NCI-H1436 (cell line): ENCODE measurements at places on chromosomes 4 and X.

GRCh38 chrX:120251471-120252011, 929 bp downstream of the ZBTB33 start:
- DNase-seq = no peak

DNA sequence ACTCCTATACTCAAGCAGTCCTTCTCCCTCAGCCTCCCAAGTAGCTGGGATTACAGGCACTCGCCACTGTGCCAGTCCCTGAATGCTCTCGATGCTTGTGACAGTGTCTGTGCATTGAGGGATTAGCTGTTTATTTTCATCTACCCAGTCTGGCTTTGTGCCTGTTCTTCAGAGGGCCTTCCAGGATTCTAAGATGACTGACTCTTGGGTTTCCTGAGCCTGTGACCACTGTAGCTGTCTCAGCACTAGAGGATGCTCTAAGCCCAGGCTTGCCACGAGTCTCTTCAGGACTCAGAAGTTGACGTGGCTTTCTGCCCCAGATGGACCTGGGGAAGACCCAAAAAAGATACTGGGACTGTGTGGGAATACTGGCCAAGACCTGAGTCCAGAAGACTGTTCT, 201.4 kb downstream of the ARHGAP10 start:
- no peak for DNase-seq

DNA sequence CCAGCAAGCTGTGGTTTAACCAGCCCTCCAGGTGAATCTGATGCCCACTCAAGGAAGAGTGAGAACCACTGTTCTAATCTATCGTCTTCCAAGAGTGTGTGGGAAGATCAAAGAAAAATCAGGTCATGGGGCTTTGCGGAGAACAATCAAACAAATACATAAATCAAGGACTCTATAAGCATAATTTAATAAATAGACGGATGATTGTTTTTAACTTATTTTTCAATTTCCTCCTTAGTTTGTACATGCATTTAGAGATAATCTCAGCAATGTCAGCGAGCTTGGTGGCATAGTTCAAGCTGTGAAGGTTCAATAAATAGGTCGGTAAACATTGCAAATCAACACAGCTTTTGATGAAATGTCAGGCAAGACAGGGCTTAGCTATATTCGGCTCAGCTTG, 84.9 kb downstream of the DMD start:
- DNase-seq = no peak

DNA sequence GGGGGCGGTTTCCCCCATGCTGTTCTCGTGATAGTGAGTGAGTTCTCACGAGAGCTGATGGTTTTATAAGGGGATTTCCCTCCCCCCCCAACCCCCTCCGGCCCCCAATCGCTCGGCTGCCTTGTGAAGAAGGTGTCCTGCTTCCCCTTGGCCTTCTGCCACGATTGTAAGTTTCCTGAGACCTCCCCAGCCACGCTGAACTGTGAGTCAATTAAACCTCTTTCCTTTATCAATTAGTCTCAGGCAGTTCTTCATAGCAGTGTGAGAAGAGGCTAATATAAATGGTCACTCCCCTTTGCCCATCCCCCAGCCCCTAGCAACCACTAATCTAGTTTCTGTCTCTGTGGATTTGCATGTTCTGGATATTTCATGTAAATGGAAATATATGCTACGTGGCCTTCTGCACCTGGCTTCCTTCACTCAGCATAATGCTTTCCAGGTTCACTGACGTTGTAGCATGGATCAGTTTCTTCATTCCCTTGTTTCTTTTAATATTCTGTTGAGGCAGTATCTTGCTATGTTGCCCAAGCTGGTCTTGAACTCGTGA, 16.4 kb downstream of the GPR143 start:
- DNase-seq = no peak

DNA sequence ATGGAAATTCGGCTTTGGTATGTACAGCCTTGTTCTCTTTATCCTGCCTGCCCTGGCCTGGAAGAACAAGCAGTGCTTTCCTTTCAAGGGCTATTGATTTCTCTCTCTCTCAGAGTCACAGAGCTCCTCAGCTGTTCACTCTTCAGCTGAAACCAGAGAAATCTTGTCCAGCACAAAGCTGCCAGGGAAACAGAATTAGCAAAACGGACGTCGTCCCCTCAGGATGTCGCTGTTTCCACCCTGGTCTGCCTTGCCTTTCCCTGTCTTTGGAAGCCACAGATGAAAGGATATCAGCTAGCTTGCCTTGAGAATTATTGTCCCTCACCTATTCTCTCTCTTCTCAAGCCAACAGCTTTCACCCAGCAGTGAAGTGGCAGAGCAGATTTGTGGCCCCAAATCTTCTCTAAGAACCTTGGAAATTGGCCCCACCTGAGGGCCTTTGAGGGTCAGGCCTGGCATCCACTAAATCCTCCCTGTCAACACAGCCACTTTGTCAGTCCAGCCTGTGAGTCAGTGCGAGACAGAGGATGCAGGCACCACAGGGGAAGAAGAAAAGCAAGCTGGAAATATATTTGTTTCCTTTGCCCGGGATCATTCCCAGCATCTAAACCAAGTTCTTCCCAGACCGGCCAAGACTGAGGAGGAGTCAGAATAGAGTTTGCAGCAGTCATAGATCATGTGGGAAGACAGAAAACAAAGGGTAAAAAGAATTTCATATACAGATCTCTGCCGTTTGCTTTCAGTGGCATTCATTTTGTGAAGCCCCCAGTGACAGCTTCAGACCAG, 63.8 kb upstream of the MTM1 start:
- no peak for DNase-seq

DNA sequence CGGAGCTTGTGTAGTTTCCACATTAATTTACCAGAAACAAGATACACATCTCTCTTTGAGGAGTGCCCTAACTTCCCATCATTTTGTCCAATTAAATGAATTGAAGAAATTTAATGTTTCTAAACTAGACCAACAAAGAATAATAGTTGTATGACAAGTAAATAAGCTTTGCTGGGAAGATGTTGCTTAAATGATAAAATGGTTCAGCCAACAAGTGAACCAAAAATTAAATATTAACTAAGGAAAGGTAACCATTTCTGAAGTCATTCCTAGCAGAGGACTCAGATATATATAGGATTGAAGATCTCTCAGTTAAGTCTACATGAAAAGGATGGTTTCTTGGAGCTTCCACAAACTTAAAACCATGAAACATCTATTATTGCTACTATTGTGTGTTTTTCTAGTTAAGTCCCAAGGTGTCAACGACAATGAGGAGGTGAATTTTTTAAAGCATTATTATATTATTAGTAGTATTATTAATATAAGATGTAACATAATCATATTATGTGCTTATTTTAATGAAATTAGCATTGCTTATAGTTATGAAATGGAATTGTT, at the start of gene FGB:
FGB (plus strand) TSS at position 315 of the 558 bp plus-strand sequence; CDS start at position 323, 8 bp downstream.
- DNase-seq = no peak

DNA sequence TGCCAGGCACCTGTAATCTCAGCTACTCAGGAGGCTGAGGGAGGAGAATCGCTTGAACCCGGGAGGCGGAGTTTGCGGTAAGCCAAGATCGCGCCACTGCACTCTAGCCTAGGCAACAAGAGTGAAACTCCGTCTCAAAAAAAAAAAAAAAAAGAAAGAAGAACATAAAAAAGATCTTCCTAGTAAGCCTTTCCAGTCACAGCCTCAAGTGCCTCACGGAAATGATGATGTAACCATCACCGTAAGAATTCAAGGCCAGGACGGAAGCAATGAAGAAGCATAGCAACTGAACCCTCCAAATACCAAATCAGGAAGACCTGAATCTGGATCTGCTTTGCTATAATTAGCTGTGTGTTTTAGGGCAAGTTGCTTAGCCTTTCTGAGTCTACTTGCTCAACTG, 28.8 kb downstream of the RBM47 start:
- no peak for DNase-seq

DNA sequence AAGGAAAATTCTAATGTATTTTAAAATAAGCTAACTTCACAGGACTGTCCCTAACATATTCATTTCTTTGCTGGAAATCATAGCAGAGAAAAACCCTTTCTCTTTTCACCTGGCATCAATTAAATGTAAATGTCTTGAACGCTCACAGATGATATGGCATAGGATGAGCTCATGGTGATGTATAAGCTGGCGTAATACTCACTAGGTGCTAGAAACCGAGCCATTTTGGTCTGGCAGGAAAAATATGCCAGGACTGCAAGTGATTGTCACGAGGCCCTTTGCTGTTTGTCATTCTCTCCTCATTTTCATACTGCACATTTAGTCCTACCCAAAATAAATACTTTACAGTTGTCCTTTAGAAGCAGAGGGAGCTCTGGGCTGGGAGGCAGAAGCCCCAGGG, 222.7 kb upstream of the LNX1 start:
- no peak for DNase-seq

DNA sequence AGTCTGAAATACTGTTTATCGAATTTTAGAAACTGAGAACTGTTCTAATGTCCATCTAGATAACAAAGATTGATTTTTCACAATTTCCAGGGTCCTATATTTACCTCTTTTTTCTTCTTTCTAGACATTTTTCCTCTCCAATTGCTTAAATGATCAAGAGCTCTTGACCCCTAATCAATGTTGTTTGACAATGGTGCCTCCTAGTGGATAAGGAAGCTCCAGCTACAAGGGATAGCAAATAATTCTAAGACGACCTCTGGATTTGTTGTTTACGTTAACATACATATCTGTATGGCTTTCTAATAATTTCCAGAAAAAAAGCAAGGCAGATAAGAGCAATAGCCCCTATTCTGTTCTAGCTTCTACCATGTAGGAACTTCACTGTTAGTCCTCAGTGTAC, 35.8 kb downstream of the GPR82 start:
- no peak for DNase-seq

DNA sequence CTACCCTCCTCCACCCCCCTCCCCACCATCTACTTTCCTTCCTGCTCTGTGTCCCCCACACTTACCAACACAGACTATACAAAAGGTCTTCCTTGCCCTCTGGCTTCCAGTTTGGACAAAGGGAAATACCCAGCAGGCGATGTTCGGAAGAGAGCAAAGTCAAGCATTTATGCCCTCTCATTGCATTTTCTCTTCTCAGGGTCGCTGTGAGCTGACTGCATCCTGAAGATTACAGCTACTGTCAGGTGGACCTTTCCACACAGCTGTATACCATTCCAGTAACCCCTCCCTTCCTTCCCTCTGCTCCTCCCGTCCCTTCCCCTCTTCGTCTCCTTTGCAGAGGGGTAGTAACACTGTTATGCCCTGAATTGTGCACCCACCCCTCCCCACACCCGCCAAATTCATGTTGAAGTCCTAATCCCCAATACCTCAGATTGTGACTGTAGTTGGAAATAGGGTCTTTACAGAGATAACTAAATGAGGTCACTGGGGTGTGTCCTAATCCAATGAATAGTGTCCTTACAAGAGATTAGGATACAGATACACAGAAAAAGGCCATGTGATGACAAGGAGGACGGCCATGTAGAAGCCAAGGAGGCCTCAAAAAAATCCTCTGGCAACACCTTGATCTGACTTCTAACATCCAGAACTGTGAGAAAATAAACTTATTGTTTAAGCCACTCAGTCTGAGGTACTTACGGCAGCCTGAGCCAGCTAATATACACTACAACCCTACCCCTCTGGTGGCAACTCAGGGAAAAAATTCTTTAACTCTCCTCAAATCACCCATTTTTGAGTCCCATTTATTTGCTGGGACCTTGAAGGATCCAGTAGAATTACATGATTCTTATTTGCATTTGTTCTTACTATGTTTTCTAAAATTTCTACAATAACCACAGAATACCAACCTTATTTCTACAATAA, 11.7 kb downstream of the MORF4L2 start:
- no peak for DNase-seq

GRCh38 chrX:18793601-18794089, 86.2 kb downstream of the PPEF1 start:
- DNase-seq = no peak

GRCh38 chr4:17811078-17811603, 362 bp downstream of the NCAPG start:
- no peak for DNase-seq

DNA sequence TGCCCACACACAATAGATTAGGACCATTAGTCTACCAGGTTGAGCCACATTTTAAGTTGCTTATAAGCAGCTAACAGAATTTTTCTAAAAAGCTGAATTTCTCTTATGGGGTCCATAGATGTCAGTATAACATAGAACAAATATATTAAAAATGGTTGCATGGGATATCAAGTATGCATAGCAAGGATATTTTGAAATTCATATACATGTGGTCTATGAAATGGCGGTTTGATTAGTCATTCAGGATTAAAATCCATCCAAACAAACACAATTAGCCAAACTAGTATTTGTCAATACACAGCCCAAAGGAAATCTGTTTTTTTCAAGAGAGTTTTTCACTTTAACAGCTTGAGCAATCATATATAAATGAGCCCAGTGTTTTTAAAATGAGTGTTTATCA, 33.5 kb upstream of the AMOT start:
- no peak for DNase-seq

- no peak for DNase-seq
Measured at GRCh38 chr4:53589511-53589910, 1.8 kb downstream of the LNX1 start.

- no peak for DNase-seq
Measured at GRCh38 chr4:134388351-134388750, 186.8 kb upstream of the PABPC4L start.

GRCh38 chr4:29708473-29708872, 1011.7 kb upstream of the PCDH7 start:
- DNase-seq = no peak

DNA sequence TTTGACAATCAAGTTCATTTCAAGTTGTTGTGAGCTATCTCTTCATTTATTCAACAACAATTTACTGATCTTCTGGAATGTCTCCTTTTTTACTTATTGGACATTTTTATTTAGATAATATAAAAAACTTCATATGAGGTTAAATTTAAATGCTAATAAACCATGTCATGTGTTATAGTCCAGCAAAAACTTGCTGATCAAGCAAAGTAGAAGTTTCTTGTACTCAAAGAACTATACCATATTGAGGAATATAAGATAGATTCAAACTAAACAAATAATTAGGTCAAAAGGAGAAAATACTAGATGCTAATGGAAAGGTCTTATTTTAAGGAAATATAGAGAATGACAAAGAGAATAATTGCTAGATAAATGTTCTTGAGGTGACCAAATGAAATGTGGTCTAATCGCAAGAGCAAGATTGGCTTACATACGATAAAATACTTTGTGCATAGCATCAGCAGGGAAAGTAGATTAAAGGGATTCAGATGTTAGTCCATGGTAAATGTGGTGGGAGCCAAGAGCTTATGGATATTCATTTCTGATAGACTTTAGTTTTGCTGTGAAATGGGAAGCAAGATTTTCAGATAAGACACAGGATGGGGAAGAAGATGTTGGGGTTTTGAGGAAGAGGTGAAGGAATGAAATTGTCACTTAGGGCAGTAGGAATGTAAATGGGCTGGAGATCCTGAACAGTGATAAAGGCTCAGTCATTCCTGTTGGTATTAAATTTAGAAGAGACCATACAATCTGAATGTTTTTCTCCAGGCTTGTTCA, 229.5 kb downstream of the MAPK10 start:
- DNase-seq = no peak

GRCh38 chr4:177225605-177226004, 84.1 kb upstream of the NEIL3 start:
- no peak for DNase-seq
